Activated T-cell treated with anti-CD3 and anti-CD28 coated beads for 4 hours (primary cell): ENCODE measurements at places on chromosomes 11 and 22.
A peak's percentile ranks its signal among the peaks of the same experiment; 100 is the strongest.

DNA sequence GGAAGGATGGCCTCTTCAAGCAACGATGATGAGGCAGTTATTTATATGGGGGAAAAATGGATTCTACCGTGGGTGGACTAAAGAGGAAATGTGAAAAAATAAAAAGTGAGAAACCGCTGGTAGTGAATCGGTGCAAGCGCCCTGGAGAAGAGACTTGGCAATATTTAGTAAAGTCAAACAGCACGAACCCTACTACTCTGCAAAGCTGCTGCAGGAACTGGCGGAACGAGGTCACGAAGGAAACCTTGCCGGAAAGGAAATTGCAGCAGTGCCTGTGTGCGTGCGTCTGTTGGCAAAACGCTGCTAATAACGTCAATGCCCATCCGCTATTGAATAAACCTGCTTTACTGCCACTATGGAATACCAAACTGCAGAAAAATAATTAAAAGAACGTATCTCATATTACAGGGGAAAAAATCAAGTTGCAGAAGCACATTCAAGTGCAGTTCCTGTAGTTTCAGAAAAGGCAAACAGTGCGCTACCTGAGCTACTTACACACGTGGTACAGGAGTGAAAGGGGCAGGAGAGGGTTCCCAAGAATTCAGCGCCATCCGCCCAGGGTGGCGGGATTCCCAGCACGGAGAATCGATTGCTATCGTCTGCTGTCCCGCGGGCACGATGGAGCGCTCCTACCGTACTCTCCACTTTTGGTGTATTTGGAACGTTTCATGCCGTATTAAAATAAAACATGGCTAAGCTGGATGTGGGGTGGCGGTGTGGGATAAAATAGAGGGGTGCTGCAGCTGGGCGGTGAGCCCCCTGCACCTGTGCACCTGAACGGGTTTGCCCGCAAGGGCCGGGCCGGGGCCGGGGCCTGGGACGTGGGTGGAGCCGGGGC, 585 bp upstream of the NADSYN1 start:
- DNase-seq = no peak

GRCh38 chr11:859394-860131, 16.9 kb downstream of the TSPAN4 start:
- no peak for DNase-seq

DNA sequence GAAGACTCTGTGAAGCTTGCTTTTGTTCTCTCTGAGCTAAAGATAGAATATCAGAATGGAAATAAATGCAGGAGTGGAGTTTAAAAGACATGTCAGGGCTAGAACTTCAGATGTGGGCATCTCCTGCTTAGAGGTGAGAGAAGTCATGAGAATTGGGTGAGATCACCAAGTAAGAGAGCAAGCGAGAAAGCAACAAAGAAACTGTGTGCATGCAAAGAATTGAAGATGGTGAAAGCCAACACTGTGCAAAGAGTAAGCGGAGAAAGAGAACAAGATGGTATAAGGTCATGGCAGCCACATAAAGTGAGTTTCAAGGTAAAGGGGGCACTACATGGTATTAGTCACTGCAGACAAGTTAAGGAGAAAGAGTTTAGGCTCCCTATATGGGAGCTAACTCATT, 57.3 kb upstream of the SCUBE2 start:
- DNase-seq = no peak

DNA sequence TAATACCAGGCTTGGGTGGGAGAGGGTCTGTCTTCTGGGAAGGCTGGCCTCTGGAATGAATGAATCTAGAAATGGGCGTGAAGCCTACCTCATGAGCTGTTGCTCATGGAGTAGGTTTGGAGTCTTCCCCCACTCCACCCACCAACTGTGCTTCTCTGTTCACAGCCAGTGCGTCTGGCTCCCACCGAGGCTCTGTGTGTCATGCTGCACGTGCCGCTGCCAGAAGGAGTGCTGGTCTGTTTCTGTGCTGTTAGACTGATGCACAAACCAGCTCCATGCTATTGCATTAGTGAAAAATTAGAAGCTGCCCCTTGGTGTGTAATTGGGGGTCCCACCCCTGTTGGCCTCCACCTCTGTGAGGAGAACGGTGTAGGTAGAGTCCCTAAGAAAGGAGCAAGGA, 132.3 kb upstream of the PARVA start:
- DNase-seq = no peak

DNA sequence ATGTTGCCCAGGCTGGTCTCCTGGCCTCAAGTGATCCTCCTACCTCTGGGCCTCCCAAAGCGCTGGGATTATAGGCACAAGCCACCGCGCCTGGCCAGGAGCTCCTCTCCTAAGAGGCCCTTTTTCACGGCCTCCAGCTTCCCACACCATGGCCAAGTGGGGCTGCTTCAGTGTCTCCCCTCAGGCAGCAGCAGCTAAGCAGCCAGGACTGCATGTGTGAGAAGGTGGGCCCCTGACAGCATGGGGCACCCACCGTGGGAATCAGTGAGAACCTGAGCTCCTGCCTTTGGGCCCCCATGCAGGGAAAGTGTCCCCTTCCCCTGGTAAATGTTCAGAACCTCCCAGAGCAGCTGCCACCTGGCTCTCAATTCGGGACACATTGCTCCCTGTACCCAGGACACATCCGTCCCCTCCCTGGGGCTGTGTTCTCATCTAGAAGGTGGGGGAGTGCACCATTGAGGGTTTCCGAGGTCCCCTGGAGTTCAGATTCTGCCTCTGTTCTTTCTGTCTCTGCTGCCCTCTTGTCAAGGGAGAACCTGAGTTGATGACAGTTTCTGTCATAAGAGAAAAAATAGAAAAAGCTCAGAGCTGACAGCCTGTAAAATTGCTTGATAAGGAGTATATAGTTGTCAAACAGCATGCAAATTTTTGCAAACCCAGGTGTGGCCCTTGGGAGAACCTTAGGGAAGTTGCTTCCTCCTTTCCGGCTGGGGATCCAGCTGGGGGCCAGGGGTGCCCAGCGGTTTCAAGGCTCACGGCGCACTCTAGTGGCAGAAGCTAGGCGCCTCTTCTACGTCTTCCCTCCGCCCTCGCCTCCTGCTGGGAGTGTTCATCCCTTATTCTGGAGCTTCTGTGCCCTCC, 29.7 kb downstream of the FAM83F start:
- DNase-seq = peak; percentile 47

DNA sequence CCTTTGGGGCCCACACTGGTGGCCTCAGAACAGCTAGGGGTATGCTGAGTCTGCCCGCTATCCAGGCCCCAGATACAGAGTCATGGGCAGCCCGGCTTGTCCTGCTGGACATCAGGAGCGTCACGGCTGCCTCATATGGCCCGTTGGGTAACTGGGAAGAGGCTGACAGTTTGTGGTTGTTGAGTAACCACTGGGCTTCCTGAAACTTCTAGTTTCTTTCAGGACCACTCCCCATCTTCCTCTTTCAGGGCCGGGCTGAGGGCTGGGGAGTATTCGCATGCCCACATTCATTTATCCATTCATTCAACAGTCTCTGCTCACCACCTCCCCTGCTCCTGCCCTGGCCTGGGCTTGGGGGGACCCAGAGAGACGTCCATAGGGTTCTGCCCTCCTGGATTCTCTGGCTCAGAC, 13.4 kb upstream of the P2RY2 start:
- DNase-seq = no peak

DNA sequence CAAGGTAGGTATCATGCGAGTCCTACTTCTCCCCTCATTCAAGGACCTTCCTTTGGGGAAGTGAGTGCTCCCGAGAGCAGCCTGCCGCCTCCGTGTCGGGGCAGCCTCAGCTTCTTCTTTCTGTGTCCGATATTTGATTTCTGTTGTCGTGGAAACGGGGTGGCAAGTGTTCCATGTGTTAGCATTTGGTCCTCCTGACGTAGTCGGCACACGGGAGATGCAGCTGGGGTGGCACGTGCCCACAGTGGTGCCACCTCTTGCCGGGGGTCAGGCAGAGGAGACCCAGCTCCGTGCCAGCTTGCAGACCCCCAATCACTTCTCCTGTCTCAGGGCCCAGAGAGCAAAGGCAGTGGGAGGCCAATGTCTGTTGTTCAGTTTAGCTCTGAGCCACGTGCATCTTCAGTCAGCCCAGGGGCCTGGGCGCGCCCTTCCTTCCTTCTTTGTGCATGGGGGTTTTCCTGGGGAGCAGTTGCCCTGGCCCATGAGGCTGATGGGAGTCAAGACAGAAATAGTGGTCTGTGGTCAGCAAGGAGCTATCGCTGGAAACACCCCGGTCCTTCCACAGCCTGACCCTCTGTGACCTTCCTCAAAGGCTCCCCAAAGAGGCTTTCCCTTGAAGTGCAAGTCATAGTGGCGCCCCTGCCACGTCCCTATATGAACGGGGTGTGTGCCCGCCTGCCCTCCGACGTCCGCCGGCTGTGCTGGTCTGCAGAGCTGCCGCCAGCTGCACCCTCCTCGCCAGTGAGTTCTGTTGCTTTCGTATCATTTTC, 44.5 kb downstream of the PARVB start:
- no peak for DNase-seq
